ENCODE measurements at places on chromosomes 2 and 18. TPM values are rescaled to one million over a fixed set of nuclear protein-coding genes. Genes with fewer than 3 reads are reported as not detected.

NRP2 gene
- polyA plus RNA-seq: 6.4 TPM

GPR155 gene
- 2.1 TPM for polyA plus RNA-seq

ABCB11 gene
- 0.09 TPM for polyA plus RNA-seq

SPEG gene
- polyA plus RNA-seq: 19.8 TPM

DNA sequence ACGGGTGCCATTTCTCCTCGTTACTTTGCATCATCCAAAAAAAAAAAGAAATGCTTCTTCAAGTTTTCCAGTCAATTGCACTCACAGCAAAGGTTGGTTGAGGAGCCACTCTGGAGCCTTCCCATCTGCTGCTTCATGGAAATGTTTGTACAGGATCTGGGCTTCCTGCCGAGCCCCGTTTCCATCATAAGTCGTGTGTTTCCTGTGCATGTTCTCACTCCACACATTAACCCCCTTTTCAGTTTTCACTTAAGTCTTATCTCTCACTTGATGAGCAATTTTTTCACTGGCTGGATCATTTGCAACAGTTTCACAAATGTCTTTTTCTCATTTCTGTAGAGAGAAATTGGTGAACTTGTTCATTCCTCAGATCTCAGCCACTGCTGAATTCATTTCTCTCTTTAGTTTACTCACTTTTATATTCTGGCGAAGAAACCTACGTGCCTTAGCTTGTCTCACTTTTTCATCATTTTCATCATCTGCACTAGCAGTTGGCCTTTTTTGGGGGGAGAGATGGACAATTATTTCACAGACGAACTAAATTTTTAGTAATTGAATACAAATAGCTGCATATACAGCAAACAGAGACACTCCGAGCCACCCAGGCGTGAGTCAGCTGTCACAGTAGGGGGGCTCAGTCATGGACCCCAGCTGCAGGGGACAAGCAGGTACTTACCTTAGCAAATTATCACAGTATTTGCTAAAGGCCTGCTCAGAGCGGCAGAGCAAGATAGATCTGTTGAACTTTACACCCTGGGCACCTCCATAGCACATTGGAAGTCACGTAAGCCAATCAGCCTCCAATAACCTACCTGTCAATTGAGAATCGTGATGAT lies 750.8 kb upstream of the ID2 start:
- no peaks in the 10 kb centered on the region for H3K36me3 ChIP-seq
- H3K4me3 ChIP-seq: no peak overlapping the region
- H3K27ac ChIP-seq: no peak overlapping the region
- H3K27me3 ChIP-seq: no peaks in the 10 kb centered on the region

GRCh38 chr2:101430156-101430555 lies 42.9 kb upstream of the CREG2 start:
- no peak for DNase-seq
- H3K27me3 ChIP-seq: no peaks in the 10 kb centered on the region
- peaks cover 5% of the 10 kb centered on the region for H3K4me1 ChIP-seq
- no peak overlapping the region for H3K27ac ChIP-seq
- no peaks in the 10 kb centered on the region for H3K36me3 ChIP-seq

DNA sequence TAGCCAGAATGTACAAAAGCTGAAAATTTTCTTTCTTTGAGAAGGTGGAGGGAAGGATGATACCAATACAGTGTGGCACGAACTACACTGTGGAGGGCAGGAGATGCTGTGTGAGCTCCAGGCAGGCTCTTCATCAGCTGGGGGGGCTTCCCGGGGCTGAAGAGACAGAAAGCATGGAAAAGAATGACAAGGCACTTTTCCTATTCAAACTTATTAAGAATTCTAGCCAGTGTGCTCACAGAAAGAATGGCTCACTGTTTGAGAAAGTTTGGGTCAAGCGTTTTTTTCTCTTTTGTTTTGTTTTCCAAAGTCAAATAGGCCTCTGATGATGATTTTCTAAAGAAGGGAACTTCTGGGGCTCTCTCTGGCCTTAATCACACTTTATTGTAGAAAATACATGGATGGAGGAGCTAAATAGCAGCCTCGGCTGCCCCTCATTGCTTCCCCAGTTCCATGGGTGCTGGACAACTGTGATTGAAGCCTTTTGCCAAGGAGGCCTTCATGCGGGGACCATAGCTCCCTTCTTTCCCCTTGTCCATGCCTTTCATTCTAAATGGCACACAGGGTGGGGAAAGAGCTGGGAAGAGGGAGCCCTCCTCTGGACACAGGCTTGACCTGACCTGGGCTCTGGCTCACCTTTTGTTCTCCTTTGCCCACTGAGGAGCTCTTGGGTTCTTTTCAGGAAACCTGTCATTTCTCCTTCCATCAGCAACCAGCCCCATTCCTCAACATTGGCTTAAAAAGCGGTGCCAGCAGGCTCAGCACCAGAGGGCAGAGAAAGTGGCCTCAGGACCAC lies 130.6 kb downstream of the TDRD15 start:
- no peaks in the 10 kb centered on the region for H3K36me3 ChIP-seq
- H3K27ac ChIP-seq: no peak overlapping the region
- no peaks in the 10 kb centered on the region for H3K4me1 ChIP-seq
- H3K27me3 ChIP-seq: no peaks in the 10 kb centered on the region
